ENCODE measurements at places on chromosomes 3 and 15.

DNA sequence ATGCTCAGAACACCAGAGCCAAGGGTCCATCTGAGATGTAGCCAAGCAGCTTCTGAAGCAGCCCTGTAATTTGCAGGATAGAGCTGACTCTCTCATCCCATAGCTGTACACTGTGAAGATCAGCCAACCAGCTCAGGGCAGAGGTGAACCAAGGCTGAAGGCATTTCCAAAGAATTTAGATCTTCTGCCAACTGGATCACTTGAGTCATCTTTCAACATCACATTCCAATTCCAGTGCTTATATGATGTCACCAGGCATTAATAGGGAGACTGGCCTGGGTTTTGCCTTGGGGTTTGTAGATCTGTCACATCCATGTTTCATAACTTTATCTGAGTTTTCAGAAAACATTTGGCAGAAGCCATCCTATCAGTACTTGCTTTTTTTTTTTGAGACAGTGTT is 98.2 kb downstream of the NR2F2 start:
- peak; percentile 68 for DNase-seq

DNA sequence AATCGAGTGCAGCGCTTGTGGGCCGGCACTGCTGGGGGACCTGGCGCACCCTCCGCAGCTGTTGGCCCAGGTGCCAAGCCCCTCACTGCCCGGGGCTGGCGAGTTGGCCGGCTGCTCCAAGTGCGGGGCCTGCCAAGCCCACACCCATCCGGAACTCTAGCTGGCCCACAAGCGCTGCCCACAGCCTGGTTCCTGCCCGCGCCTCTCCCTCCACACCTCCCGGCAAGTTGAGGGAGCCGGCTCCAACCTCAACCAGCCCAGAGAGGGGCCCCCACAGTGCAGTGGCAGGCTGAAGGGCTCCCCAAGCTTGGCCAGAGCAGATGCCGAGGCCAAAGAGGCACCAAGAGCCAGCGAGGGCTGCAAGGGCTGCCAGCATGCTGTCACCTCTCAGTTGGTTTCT is 73.4 kb downstream of the PLXNA1 start:
- DNase-seq: no peak

GRCh38 chr15:77346245-77347036 is 73.5 kb downstream of the PEAK1 start:
- DNase-seq: no peak

- DNase-seq: no peak
Measured at GRCh38 chr3:179452872-179453271, 1.6 kb upstream of the GNB4 start.

DNA sequence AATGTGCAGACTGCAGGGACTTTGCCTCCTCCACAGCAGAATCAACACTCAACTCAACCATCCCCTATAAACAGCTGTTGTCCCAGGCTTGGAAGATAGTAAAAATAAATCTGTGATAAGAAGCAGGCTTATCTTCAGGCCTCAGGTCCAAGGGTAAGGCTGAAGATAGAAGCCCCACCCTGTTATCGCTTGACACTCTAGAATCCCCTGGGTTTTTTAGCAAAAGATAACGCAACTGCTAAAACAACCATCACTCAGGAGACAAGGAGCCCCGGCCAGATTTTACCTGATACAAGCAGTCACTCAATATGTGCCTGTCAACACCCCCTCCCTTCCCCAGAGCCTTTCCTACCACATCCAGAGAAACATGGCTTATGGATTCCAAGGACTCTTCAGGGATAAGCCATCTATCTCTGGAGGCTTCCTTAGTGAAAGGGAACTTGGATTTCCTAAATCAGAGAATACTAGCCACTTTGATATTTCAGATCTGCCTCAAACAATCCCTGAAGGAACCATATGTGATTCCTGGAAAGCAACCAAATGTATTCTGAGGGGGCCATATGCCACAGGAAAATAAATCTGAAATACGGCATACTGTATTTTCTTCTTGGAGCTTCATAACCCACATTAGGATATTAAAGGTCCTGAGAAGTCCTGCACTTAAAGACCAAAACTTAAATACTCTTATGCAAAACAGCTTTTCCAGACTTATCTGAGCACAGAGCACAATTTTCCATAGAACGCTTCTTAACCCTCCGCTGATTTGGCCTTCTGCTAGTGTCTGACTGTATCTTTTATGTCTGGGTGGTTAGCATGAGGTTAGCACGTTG is 60.4 kb downstream of the LYZL4 start:
- no peak for DNase-seq

DNA sequence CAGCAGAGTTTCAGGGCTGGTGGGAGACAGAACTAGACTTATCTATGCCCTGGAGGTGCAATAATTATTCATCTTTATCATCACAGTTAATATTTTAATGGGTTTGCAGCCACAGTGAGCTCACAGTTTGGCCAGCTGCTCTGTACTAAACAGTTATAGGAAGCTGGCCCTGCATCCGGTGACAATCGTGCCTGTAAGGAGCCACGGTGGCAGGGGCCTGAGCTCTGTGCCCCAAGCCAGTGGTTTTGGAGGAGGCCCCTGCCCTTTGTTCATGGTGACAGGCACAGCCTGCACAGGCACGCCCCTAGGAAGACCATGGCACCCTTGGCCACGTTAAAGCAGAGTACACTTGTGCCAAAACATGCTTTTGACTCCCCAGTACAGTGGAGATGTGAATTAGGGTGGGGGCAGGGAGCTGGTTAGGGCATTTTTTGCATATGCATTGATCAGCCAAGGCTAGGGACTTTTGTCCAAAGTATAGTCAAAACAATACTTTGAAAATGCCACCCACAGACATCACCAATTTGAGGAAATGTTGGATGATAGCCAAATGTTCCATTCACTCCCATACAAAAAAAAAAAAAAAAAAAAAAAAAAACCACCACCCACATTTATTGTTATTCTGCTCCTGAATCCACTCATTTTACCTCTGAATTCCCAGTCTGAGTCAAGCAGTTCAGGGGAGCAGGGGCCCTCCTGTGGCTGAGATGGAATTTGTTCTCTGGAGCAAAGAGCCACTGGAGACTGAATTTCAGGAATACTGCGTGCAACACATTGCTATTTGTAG is 3.4 kb upstream of the RFTN1 start:
- DNase-seq: no peak

GRCh38 chr15:95127356-95127755 is 896.0 kb downstream of the MCTP2 start:
- DNase-seq: no peak

DNA sequence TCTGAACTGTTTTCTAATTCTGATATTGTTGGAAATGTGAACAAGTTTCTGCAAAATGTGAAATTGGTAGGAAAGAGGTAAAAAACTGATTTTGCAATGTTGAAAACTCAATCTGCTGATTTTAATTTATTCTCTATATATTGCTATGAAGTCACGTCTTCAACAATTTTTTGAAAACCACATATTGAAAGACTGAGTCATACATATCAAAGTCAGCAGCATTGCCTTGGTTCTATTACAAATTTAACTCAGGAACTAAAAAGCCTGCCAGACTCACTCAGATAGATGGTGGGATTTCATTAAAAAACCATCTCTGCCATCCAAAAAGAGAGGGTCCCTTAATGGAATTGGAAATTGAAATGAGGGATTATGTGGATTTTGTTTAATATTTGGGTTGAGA is 351.4 kb downstream of the CNTN3 start:
- no peak for DNase-seq

GRCh38 chr15:51024735-51025453 is 69.8 kb downstream of the TNFAIP8L3 start:
- no peak for DNase-seq

GRCh38 chr3:13404626-13405452 is 15.3 kb downstream of the NUP210 start:
- no peak for DNase-seq

DNA sequence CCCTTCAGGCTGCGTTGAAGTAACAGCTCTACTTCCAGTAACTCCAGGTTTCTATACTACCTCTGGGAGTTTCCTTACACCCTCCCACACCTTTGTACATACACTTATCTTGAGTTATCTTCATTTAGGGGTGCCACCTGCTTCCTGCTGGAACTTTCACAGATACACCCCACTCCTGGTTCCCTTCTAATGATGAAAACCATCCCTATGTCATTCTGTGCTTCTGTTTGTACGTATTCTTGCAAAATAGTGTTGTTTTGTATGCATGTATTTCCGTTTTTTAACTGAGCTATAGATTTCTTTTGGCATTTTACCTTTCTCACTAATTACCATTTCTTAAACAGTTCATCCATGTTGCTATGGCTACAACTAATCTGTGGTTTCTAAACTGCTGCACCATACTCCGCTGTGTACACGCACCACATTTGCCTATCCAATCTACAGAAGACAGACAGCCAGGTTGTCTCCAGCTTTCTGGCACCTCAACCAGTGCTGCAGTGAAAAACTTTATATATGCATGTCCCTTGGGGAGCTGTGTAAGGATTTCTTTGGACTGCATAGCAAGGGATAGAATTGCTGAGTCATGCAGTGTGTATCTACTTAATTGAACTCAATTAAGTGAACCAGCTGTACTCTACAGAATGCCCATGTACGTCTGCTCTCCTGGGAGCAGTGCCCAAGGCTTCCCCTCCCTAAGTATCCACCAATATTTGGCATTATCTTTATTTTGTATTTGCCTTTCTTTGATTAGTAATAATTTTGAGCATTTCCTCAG is 61.4 kb upstream of the ST8SIA2 start:
- DNase-seq: no peak

- no peak for DNase-seq
Measured at GRCh38 chr15:48777645-48778330, 33.1 kb downstream of the CEP152 start.

- no peak for DNase-seq
Measured at GRCh38 chr3:12484983-12485327, 675 bp downstream of the TSEN2 start.

GRCh38 chr3:41200669-41201021 is 1.3 kb downstream of the CTNNB1 start:
- DNase-seq: no peak

DNA sequence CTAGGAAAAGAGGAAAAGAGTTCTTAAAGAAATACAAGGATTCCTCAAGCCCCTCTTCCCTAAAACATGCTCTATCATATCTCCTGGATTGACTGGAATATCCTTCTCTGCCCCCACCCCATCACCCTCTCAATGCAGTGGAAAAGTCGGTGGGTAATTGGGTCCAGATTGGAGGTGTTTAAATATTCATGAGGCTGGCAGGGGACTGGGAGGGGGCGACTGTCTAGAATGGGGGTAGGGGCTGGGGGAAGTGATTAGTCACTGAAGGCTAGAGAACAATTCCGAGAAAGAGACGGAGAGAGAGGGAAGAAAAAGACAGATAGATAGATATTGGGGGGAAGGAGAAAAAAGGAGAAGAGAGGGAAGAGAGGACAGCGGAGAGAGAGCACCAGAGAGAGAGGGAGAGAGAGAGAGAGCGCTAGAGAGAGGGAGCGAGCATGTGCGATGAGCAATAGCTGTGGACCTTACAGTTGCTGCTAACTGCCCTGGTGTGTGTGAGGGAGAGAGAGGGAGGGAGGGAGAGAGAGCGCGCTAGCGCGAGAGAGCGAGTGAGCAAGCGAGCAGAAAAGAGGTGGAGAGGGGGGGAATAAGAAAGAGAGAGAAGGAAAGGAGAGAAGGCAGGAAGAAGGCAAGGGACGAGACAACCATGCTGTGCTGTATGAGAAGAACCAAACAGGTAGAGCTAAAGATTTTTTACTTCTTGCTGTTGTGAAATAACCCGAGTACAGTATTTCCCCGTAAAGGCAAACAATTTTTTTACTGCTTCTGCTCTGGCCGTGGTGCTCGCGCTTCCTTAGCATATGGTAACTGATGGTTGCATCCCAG is at the start of gene GAP43:
TSS of gene GAP43 (plus strand) at position 467 of the 825 bp plus-strand sequence. CDS start at position 647, 180 bp downstream.
- DNase-seq: peak; percentile 35

- DNase-seq: no peak
Measured at GRCh38 chr15:44882499-44882968, 74.0 kb upstream of the TERB2 start.

- peak; percentile 41 for DNase-seq
Measured at GRCh38 chr3:160434071-160434470, 15.5 kb downstream of the TRIM59 start.

- no peak for DNase-seq
Measured at GRCh38 chr3:40337136-40338108, 27.9 kb downstream of the EIF1B start.

GRCh38 chr3:184765730-184766074 is 46.3 kb upstream of the VPS8 start:
- DNase-seq: no peak

DNA sequence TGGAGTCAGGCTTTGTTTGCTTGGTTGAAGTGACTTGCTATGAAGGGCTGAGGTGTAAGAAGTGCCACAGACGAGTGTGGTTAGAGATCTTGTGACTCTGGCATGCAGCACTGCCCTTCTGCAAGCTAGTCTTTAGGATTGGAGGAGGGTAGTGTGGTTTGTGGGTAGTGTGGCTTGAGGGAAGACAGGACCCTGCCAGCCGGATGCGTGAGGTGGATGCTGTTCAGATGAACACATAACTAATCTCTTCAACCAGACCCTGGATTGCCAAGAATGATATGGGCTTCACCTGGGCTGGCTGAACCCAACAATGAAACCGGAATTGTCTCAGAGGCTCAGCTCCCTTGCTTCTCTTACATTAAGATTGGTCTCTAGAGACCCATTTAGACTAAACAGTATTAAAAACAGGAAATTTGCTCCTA is 32.7 kb downstream of the STARD9 start:
- DNase-seq: no peak

- no peak for DNase-seq
Measured at GRCh38 chr3:8444883-8445282, 56.7 kb upstream of the LMCD1 start.

DNA sequence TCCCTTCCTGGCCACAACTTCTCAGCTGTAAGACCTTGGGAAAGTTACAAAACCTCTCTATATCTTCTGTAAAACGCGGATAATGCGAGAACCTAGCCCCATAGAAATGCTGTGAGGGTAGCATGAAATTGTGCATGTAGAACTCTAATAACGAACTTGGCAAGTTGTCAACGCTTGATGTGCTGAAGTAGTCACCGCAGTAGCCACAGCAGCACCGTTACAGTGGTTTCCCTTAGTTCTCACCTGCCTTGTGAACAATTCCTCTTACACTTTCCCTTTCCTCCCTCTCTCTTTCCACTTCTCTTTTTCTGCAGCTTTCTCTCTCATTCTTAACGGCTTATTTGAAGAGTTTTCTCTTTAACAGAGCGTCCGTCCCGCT is 447 bp upstream of the SHQ1 start:
- DNase-seq: no peak

GRCh38 chr3:177039490-177040274 is 157.6 kb downstream of the TBL1XR1 start:
- no peak for DNase-seq

- no peak for DNase-seq
Measured at GRCh38 chr3:39255503-39256325, 24.1 kb downstream of the CX3CR1 start.

GRCh38 chr3:151900460-151900859 is 27.0 kb downstream of the SUCNR1 start:
- no peak for DNase-seq

GRCh38 chr3:141049681-141050080 is 1.5 kb upstream of the SPSB4 start:
- no peak for DNase-seq

All from AG09319 (cell line).